ENCODE measurements at places on chromosomes 7 and 10.

GRCh38 chr10:79158004-79158340 is 89.2 kb downstream of the ZMIZ1 start:
- no peak for DNase-seq

GRCh38 chr7:90681336-90682022 is 85.4 kb downstream of the CDK14 start:
- no peak for DNase-seq

GRCh38 chr7:132321387-132321786 is 254.9 kb downstream of the PLXNA4 start:
- DNase-seq: no peak

GRCh38 chr7:38215115-38215514 is 37.1 kb downstream of the STARD3NL start:
- no peak for DNase-seq

DNA sequence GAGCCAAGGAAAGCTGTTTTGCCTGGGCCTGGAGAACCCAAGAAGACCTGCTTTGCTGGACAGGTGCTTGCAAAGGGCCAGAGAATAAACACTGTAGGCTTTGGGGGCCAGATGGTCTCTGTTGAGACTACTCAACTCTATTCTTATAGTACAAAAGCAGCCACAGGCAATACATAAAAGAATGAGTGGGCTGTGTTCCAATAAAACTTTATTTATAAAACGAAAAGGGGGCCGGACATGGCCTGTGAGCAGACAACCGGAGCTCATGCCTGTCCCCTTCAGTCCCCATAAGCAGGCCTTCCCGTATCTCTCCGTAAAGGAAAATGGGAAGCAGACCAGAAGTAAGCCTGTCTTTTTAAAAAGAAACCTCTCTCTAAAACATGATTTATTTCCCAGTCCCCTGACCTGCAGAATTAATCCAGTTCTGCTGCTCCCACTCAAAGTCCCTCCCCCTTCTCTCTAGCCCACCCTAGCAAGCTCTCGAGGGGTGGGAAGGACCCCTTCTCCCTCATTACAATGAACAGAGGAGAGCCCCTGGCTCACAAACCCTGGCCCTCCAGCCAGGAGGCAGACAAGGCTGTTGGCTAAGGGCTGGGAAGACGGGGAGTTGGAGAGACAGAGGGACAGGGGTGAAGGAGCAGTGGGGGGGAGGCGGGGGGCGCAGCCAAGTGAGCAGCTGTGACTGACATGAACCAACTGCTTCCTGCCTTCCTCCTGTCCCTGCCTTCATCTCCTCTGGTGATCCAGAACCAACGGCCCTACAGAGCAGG is 177.8 kb downstream of the NEURL1 start:
- no peak for DNase-seq

DNA sequence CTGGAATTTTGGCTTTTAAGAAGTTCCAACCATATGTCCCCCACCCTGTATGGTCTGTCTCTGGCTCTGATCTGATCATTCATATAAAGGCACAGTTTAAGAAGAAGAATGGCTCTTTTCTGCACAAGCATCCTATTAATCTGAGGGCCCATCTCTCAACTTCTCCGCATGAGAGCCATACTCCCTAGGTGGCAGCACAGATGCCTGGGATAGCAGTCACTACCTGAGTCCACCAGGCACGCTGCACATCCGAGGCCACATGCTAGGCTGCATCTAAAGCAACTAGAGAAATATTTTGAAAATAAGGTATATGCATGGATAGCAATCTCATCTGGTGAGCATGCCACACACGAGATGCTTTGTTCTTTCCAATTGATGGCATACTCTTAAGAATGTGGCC is 565.5 kb downstream of the PARD3 start:
- no peak for DNase-seq

- no peak for DNase-seq
Observed at GRCh38 chr10:132178672-132179545, 7.8 kb upstream of the DPYSL4 start.

- no peak for DNase-seq
Observed at GRCh38 chr7:18153183-18153748, 125.6 kb upstream of the PRPS1L1 start.

GRCh38 chr7:11858026-11858425 is 26.0 kb upstream of the THSD7A start:
- DNase-seq: no peak

- peak; percentile 7 for DNase-seq
Observed at GRCh38 chr7:80244206-80244916, 109.7 kb downstream of the GNAI1 start.

- no peak for DNase-seq
Observed at GRCh38 chr10:49324711-49325110, 25.7 kb downstream of the C10orf71 start.

GRCh38 chr10:98309366-98310355 is 41.7 kb upstream of the LOXL4 start:
- peak; percentile 93 for DNase-seq

DNA sequence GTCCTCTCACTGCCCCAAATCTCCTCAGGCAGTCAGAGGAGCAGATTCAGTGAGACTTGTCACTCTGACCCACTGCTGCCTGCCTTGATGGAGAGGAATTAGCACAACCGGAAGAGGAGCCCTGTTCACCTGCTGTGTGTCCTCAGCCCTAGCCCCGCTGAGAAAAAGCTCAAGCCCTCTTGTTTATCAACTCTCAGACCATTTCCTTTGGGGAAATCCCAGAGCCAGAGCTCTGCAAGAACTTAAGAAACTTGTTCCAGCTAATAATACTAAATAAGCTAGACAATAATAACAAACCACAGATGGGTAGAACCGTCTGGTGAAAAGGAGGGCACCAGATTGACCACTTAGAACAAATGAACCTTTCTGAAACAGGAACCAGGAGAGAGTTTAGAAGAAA is 37.7 kb upstream of the ITGB1 start:
- DNase-seq: no peak

- DNase-seq: no peak
Observed at GRCh38 chr7:130365088-130365487, 15.2 kb upstream of the CPA1 start.

DNA sequence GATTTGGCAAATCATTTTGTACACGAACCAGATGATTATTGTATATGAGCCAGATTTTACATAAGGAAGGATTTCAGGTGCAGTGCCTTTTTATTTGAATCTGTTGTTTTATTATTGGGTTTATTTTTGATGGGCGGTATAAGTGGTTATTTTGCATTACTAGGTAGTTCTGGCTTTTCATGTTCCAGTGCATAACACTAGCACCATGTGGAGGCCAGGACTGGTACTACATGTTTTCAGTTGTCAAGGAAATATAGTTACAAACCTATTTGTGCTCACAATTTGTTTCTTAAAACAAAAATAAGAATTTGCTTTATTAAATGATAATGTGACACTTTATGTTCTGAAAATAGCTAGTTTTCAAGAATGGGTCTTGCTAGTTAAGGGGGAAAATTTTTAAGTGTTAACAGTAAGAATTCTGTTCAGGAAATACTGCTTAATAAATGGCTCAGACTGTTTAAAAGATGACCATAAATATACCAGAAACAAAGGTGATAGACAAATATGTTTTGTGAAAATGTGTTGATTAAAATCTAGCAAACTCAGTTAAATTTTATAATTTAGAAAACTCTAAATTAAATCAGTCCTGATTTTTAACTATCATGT is 7.1 kb upstream of the SEMA3E start:
- peak; percentile 25 for DNase-seq

- no peak for DNase-seq
Observed at GRCh38 chr7:23335621-23336020, 36.5 kb downstream of the MALSU1 start.

- DNase-seq: no peak
Observed at GRCh38 chr7:117755136-117755535, 118.1 kb downstream of the CTTNBP2 start.

GRCh38 chr7:85186083-85186520 is 754 bp downstream of the SEMA3D start:
- no peak for DNase-seq

DNA sequence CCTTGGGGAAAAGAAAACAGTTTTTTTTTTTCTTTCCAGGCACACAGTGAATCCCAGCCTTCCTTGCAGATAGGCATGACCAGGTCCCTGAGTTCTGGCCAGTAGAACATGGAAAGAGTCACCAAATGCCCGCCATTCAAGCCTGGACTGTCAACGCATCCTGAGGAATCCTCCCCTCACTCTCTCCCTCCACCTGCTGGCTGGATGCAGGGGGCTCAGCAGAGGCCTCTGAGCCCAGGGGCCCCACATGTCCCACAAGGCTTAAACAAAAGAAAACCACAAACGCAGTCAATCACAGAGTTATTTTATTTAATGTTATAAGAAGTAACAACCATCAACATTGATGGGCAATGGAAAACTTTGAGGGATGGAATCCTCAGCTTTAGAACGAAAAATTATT is 93.1 kb downstream of the JCAD start:
- DNase-seq: no peak

Measured in G401 (cell line).